ENCODE measurements at places on chromosomes 6 and 20.

- no peak for DNase-seq
Observed at GRCh38 chr6:514396-514978, 122.9 kb downstream of the IRF4 start.

GRCh38 chr6:37871616-37872372, 52.3 kb downstream of the ZFAND3 start:
- no peak for DNase-seq

DNA sequence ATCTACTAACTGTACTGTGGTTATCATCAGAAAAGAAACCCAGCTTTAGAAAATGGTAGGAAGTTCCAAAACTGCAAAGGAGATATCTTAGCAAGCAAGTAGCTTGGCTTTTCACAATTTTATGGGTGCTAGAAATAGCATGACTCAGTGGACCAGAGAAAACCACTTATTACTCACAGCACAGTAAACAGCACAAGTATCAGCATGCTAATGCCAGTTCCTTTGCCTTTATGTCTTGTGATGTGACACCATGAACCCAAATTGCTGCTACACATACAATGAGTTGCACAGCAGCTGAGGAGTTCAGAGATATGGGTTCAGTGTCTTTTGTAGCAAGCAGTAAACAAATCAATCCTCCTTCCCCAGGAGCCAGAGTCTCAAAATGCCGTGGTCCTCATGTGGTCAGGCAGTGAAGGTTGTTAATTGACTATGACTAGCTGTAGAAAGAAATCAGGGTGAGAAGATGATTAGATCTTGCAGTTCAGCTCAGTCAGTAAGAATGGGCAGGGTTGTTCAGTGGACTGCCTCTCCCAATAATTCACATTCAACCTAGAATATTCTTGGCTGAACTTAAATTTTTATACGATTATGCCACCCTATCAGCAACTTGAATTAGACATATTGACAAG, 73.3 kb downstream of the OPRM1 start:
- DNase-seq = no peak

- DNase-seq = no peak
Observed at GRCh38 chr20:25576783-25577530, 8.4 kb downstream of the NINL start.

- no peak for DNase-seq
Observed at GRCh38 chr6:130980310-130981032, 82.6 kb downstream of the EPB41L2 start.

DNA sequence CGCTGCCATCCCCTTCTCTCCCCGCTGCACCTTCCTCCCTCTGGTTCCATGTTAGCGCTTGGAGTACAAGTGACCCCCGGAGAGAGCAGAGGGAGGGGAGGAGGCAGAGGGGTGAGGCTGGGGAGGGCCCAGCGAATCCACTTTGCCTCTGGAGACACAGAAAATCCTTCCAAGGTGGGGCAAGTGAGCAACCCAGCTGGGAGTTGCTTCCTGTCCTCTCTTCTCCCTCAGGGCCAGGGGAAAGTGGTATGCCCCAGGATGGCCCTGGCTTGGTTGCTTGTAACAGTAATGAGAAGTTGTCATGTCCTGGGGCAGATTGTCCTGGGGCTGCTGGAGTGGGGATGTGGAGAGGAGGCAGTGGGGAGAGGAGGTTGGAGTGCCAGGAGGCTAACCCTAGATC, 691 bp upstream of the ANGPT4 start:
- DNase-seq = no peak

All from CD4-positive, alpha-beta T cell treated with Interferon alpha-2 for 1 hour (primary cell).